ENCODE measurements at places on chromosomes 6 and 20.

- DNase-seq, result no peak
These were observed 492.0 kb upstream of the SULF2 start for GRCh38 chr20:48277266-48277665.

- DNase-seq, result no peak
These were observed 156.9 kb downstream of the GPX5 start for GRCh38 chr6:28682542-28682941.

GRCh38 chr6:18148304-18149025 lies 6.4 kb downstream of the TPMT start:
- no peak for DNase-seq

DNA sequence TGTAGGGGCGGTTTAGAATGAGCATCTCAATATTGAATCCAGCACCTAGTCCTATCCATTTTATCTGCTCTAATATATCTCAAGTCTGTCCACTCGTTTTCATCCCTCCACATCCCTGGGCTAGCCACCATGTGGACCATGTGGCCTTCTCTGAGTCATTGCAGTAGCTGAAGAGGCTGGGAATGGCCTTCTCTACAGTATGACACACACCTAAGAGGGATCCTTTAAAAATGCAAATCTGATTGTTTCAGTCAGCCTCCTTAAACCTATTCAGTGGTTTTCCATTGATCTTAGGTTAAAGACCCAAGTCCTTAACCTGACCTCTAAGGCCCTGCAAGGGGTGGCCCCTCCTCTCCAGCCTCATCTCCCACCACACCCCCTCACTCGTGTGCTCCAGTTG lies 9.4 kb downstream of the RING1 start:
- DNase-seq, result no peak

DNA sequence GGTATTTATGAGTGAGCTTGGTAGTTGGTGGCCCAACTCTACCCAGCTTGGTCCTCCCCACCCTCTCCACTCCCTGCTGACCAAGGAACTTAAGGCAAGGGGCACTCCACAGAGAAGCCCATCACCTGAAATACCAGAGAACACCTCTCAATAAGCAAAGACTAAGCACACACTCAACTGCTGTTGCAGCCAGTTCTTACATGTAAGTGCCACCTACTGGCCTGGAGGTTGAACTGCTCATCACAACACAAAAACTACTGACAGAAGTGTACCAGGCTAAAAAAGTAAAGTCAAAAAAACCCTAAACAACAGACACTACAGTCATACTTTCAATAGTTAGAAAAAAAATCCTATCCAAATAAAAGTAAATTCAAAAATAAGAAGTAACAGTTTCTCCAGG lies 146.2 kb downstream of the FAM83B start:
- DNase-seq, result no peak

- DNase-seq, result no peak
These were observed 53.2 kb upstream of the BMP2 start for GRCh38 chr20:6714279-6714711.

GRCh38 chr6:170131351-170131750 lies 159.5 kb downstream of the DLL1 start:
- DNase-seq, result no peak

DNA sequence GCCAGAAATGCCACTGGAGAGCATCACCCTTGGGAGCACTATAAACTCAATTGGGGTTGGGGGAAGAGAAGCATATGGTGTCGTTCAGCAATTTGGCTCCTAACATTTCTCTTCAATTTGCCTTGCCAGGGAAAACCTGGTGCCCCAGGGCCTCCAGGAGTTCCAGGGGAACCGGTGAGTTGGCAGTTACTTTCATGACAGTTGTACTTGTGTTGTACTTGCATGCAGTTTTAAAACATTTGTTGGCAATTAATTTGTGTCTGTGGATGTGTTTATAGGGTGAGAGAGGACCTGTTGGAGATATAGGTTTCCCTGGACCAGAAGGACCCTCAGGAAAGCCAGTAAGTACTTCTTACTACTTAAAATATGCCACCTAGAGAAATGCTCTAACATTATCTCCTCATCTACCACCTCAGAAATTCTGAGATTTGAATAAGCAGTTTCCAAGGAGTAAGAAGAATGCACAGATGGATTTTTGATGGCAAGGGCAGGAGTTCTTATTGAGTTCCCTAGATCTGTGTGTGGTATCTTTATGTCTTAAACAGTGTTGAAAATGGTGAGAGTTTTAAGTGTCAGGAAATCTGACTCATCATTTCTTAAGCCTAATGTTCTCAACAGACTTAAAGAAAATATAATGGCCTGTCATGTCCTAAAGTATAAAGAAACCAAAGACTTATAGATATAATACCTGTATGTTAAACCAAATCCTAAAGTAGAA lies 122.5 kb downstream of the COL9A1 start:
- DNase-seq, result no peak

DNA sequence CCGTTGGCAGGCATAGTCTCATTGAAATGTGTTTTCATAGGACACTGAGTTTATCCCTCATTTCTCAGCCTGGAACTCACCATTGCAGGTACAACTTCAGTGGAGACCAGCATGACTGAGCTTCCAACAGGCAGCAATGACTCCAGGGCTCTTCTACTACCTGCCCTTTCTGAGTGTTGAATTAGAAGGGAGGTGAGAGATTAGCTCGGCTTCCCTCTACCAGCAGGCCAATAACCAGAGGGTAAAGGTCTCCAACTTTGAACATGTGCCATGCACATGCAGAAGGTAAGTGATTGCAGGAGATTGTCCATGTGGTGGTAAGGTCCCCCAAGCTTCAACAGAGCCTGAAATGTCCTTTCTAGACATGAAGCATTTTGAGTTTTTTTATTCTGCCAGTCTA lies 233.8 kb upstream of the SUPT3H start:
- no peak for DNase-seq

GRCh38 chr6:33850869-33851541 lies 47.2 kb upstream of the MLN start:
- no peak for DNase-seq

DNA sequence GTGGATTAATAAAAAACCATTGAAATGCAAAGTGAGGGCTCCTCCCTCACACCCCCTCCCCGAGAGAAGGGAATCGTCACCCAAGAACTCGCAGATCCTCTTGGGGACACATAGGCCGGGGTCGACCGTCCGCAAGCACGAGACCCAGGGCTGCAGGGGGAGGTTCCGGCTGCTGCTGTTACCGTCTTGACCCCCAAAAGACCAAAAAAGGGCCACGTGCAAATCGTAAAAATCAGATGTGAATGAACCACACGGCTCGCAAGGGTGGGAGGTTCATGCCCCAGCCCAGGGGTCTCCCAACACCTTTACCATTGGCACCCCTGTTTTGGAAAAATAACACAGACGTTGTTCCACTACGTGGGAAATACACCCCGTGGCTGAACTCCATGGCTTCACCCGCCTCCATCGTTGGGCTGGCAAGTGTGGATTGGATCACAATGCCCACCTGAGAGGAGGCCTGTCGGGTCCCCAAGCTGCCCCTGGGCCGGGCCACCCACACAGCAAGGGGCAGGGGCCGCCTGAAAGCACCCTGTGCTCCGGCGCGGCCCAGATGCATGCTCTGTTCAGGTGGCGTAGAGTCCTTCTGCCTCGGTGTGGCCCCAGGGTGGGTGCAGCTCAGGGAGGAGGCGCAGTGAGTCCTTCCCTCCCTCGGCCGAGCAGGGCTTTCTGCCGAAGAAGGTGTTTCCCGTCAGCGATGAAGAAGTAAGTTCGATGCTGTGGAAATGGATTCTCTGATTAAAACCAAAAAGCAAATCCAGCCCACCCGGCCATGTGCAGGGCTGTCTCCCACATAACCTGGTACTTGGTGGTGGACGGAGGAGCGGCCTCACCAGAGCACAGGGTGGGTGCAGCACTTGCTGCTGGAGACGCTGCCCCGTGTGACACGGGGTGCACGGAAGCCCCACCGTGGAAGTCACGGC lies 85.0 kb downstream of the YTHDF1 start:
- DNase-seq, result no peak

GRCh38 chr6:120965814-120966213 lies 368.5 kb downstream of the TBC1D32 start:
- no peak for DNase-seq

GRCh38 chr6:148501178-148501590 lies 158.5 kb downstream of the SASH1 start:
- DNase-seq, result no peak

DNA sequence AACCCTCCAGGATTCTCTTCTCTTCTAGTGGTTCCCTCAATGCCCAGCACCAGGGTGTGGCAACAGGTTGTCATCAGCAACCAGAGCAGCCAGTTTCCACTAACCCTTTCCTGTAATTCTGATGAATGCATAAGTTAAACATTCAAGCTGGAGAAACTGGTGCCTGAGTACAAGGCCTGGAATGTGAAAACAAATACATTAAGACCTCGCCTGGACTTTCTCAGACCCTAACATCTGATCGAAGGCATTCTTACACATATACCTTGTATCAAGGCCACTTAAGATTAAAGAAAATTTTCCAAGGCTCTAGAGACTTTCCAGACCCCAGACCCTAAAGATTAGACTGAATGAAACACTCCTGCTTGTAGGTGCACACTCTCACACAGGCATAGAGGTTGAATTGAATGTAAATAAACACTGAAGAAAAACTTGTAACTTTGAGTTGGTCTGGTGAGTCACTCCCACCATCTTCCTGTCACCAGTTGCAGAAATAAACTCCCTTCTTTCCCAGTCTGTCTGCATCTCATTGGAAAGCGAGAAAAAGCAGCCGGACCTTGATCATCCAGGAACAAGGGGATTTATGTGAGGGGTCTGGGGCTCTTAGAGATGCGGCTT lies 9.0 kb downstream of the LRP11 start:
- DNase-seq, result no peak

DNA sequence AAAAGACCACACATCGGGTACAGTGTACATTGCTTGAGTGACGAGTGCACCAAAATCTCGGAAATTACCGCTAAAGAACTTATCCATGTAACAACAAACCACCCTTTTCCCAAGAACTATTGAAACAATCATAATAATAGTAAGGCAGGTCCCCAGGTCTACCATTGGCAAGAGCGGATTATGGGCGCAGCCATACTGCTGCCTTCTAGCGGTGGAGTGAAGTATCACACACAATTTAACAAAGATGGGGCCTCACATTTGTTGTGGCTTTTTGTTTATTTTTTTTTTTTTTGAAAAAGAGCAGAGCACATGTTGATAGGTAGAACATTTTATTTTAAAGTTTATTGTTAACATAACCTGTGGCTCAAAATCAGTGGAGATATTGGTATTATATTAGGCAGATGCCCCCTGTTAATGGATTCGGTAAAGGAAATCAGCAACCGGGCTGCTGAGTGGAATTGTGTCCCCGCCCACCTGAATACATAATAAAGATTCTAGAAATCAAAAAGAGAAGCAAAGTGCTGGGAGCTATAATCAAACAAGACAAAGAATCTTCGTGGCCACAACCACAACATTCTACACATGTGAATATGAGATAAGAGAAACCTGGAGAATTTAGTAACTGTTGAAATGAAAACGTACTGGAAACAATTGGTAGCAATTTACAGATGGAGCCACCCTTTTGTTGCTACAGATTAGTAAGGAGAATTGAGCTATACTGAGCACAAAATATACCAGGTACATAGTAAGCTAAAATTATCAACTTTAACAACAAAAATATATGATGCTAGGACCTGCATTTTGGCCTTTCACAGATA lies 94.2 kb upstream of the EXOC2 start:
- no peak for DNase-seq

GRCh38 chr20:18276821-18277220 lies 11.5 kb upstream of the ZNF133 start:
- DNase-seq, result peak; percentile 36

DNA sequence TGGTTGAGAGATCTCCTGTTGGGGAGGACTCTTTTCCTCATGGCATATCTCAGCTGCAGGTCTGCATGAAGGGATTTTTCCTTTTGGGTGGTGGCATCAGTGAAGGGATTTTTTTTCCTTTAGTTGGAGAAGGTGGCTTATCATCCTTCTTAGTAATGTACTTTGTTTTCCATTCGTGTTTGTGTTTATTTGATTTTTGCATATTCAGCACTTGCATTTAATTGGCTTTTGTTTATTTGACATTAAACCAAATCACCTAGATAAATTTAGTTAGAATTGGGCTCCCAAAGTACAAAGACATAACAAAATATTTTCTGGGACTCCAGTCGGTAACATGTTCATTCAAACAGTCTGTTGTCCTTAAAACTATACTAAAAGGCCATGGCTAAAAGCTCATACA lies 56.2 kb upstream of the MANEA start:
- DNase-seq, result no peak

DNA sequence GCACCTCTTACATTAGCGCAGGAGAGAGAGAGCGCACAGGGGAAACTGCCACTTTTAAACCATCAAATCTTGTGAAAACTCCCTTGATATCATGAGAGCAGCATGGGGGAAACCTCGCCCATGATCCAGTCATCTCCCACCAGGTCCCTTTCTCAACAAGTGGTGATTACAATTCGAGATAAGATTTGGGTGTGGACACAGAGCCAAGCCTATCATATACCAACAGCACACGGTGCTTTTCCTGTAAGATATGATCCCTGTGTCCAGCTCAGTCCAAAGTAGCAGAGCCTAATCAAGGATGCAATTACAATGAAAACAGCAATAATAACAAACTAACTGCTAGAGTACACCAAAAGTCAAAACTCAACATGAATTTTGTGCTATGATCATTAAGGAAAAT lies 148.7 kb upstream of the TCF21 start:
- DNase-seq, result no peak

DNA sequence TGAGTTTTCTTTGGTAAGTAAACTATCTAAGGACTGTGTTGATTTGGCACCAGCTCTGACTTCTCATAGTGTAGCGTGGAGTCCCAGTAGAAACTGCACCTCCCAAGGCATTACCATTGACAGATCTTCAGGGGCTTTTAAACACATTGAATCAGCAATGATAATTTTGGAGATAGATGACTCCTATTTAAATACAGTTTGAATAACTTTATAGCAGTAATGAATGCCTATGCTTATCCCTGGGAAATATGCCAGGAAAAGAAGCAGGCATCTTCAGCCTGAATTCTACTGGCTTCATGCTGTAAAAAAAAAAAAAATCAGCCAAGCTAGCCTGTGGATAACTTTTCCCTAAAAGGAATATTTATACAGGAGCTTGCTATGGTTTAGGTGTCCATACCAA lies 895.9 kb downstream of the EYS start:
- DNase-seq, result no peak

DNA sequence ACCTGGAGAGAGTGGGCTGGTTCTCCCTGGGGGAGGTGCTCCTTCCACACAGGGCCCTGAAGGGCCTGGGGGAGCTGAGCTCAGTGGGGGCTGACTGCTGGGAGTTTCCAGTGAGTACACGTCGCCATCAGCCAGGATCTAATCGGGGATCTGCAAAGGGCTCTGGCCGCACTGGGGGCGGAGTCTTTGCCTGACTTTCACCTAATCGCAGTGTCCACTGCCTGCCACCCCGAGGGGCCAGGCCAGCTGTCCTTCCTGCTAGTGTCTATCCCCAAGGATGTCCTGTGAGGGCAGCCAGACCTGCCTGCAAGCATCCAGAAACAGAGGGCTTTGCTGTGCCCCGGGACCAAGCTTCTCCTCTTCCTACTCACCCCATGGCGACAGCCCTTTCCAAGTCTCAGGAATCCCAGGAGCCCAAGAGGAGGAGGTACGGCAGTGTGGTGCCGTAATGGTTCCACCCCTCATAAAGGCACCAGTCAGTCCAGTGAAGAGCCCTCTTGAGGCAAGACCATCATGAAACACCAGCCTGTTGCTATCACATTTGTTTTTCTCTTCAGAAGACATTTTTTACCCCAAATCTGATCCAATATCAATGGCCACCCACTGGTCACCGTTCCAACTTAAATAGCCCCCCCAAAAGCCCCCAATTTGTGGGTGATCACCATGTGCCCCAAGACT lies 243.1 kb upstream of the ECI2 start:
- DNase-seq, result no peak
